ENCODE measurements at places on chromosomes 1 and 21. TPM values are rescaled to one million over a fixed set of nuclear protein-coding genes. Genes with fewer than 3 reads are reported as not detected.

LENEP gene
- not detected for total RNA-seq

NKAIN1 gene
- total RNA-seq: not detected

PTAFR gene
- 0.36 TPM for total RNA-seq

HSD11B1 gene
- not detected for total RNA-seq

ETV3L gene
- total RNA-seq: not detected

S1PR1 gene
- total RNA-seq: 0.73 TPM

TNFRSF14 gene
- total RNA-seq: 1.8 TPM

CYP4A11 gene
- not detected for total RNA-seq

DYNLT5 gene
- total RNA-seq: not detected

RXFP4 gene
- not detected for total RNA-seq

KRTAP11-1 gene
- not detected for total RNA-seq

SEMA6C gene
- total RNA-seq: 4.3 TPM

MAP3K21 gene
- total RNA-seq: 0.58 TPM

ZBTB48 gene
- total RNA-seq: 55.3 TPM

FALEC gene
- not detected for total RNA-seq

DFFA gene
- 74.8 TPM for total RNA-seq

FCGR2B gene
- total RNA-seq: 3.1 TPM

F13B gene
- total RNA-seq: not detected

GPR25 gene
- not detected for total RNA-seq

UBL4B gene
- not detected for total RNA-seq

COX20 gene
- total RNA-seq: 51.6 TPM

PDZK1IP1 gene
- 0.33 TPM for total RNA-seq

OR2L13 gene
- total RNA-seq: not detected

FNBP1L gene
- total RNA-seq: 4.4 TPM

ZBTB8A gene
- total RNA-seq: 0.22 TPM

KRTAP19-1 gene
- total RNA-seq: not detected

DENND2D gene
- total RNA-seq: 0.36 TPM

LCK gene
- 0.38 TPM for total RNA-seq

TEX38 gene
- total RNA-seq: not detected

TMIGD3 gene
- total RNA-seq: 0.13 TPM

FCRL6 gene
- not detected for total RNA-seq

CNR2 gene
- total RNA-seq: not detected

ITLN1 gene
- not detected for total RNA-seq

LCE2B gene
- not detected for total RNA-seq

PTGFR gene
- total RNA-seq: 0.04 TPM

GUCA2B gene
- total RNA-seq: not detected

NHLH1 gene
- total RNA-seq: 0.78 TPM

TMEM222 gene
- total RNA-seq: 42.5 TPM

MTR gene
- total RNA-seq: 44.3 TPM

RGS16 gene
- 0.38 TPM for total RNA-seq

LRRC38 gene
- total RNA-seq: not detected

DIRAS3 gene
- total RNA-seq: 31.6 TPM

KCNE2 gene
- not detected for total RNA-seq

RPE65 gene
- total RNA-seq: not detected

EFNA3 gene
- total RNA-seq: 7.1 TPM

BMP8A gene
- 0.16 TPM for total RNA-seq

TMEM201 gene
- 51.3 TPM for total RNA-seq

MYOG gene
- not detected for total RNA-seq

FMO3 gene
- total RNA-seq: 0.22 TPM

SAMD11 gene
- total RNA-seq: 0.38 TPM

POGZ gene
- total RNA-seq: 38.2 TPM

NEGR1 gene
- total RNA-seq: not detected

TTC22 gene
- not detected for total RNA-seq

ATP1B1 gene
- total RNA-seq: 3.0 TPM

ARMH1 gene
- total RNA-seq: not detected

ID3 gene
- total RNA-seq: 42.2 TPM
